Stimulated activated CD4-positive, alpha-beta T cell treated with anti-CD3 and anti-CD28 coated beads, Interleukin-1b, Interleukin-23, amount 100 ng/mL, for 24 hours (primary cell): ENCODE measurements at places on chromosomes 11 and 22.

DNA sequence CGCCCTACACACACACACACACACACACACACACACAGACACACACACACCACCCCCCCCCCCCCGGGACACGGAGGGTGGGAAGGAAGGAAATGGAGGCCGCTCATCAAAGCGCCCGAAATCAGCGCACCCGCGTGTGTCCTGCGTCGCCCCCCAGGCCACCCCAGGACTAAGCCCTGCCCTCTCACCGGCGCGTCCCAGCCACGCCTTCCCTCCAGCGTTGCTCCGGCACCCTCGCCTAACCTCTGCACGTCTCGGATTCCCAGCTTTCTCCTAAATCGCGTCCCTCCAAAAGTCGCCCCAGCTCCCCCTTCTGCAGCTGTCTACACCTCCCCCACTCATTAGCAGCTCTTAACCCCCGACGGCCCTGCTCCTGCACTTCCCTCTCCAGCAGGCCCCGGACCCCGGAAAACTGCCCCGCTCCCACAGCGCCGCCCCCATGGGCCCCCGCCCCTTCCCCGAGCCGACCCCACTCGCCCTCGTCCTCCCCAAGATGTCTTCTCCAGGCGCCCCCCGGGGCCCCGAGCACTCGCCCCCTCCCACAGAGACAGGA, 557 bp downstream of the PACSIN2 start:
- DNase-seq, result no peak

DNA sequence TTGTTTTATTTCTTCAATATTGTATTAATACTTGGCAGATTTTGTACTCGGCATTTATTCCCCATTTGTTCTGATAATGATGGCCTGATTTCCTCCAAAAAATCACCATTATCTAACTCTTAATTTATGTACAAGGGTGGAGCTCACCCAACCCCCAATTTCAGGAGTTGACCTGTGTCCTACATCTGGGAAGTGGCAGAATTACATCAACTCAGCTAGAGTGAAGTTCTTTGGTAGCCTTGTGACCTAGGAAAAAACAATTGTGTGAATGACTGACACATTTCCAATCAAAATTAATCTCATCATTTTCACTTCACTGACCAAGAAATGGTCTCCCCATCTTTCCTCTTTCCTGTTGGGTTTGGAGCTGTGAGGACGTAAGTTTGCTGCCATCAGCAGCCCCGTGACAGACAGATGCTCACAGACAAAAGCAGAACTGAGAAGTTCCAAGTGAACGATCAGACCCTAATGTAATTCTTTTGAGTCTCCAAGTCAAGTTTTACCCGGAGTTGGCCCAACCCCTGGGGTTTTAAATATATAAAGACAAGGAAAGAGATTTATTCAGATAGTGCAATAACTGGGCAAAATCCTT, 16.6 kb upstream of the MS4A6E start:
- no peak for DNase-seq

- DNase-seq, result peak; percentile 42
These were observed 26.0 kb downstream of the ZNRF3 start for GRCh38 chr22:28909375-28909774.

DNA sequence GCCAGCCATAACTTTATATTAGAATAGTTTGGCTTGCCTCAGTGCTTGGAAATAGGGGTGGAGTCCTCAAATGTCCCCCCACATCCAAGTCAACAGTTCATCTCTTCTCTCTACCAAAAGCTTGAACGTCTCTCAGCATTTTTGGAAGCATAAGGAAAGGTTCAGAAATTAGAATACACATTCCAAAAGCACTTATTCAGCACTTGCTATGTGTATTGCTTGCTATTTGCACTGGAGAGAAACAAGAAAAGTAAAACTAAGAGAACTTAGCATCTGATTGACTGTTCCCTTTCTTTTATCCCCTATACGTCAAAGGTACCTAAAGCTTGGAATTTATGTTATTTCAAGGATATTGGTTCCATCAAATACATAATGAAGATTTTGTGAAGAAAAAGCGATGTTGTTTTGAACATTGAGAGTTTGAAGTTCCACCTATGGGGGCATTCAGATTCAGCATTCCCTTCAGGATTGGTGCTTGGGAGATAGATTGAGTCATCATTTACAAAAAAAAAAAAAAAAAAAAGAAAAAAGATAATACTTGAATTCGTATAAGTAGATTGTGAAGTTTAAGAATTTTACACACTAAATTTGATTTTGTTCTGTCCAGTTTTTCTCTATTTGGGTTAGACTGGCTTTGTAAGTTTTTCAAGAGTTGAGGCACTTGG, 1.3 kb downstream of the TBRG1 start:
- no peak for DNase-seq

DNA sequence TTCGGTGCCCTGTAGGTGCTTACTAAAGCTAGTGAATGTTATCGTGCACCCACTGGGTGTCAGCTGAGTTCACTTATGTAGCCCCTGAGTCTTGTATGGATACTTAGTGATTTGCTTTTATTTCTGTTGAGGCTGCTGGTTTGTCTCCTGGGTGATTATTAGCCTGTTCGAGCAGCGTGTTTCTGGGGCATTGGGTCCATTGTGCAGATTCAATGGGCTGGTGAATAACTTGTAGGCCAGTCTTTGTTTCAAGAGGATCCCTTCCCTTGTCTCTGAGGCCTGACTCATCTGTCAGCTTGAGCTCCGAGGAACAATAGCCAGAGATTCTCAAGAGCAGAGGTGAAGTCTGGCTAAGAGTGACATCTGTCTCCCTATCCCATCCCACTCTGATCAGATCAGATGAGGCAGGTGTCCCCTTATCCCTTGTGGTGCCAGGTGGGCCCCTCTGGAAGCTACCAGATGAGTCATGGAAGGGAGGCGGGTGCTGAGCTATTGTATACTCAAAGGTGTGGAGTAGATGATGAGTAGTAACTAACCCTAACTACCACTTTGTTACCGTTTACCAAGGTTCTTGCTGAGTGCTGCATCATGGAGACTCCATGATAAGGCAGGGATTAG, 3.7 kb downstream of the MIAT start:
- no peak for DNase-seq

- no peak for DNase-seq
These were observed 96.3 kb downstream of the MRTFA start for GRCh38 chr22:40540265-40540664.

DNA sequence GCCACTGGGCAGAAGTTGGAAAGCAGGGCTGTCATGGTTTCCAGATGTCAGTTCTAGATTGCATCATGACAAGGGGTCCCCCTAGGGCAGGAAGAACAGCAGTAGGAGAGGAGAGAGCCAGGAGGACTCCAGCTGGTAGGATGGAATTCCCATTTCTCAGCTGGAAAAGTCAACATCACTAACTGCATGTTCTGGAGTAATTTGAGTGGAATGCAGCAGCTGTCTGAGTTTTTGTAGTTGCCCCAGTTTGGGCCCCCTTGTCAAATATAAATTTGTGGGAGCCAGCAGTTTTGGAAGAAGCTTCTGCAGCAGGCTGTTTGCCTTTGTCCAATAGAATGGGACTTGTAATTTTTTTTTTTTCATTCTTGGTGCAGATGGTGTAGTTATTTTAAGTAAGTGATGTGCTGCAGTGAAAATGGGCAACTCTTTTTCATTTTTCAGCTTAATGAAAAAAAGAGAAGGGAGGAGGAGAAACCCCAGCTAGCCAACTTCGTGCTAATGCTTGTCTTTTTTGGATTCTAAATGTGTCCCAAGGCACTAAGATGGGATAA, 86.9 kb downstream of the LDLRAD3 start:
- DNase-seq, result no peak

GRCh38 chr11:36295926-36296325, at the start of gene PRR5L:
Gene PRR5L, plus strand, starts transcription at chr11:36296288. Its CDS starts 104,834 bp downstream, at chr11:36401122.
- DNase-seq, result no peak

DNA sequence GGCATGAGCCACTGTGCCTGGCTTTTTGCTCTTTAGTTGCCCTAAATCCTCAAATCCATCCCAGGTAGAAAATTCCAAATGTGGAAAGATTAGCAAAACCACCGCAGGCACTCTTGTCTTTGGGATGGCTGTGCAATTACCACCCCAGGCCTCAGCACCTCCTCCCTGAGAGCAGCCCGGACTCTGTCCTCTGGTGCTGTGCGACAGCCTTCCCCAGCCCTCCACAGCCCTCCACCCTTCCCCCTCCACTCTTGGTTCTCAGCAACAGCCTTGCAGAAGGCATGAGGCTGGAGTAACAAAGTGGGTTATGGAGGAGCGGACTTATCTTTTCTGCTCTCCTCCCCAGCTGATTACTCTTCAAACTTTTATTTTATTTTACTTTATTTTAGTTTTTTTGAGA, 44.7 kb upstream of the YWHAH start:
- DNase-seq, result no peak

DNA sequence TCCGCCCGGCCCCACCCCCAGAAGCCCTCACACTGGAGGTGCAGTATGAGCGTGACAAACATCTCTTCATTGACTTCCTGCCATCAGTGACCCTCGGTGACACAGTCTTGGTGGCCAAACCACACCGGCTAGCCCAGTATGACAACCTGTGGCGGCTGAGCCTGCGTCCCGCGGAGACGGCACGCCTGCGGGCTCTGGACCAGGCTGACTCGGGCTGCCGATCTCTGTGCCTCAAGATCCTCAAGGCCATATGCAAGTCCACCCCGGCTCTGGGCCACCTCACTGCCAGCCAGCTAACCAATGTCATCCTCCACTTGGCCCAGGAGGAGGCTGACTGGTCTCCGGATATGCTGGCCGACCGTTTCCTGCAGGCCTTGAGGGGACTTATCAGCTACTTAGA, 6.6 kb upstream of the ATF4 start:
- DNase-seq, result no peak

DNA sequence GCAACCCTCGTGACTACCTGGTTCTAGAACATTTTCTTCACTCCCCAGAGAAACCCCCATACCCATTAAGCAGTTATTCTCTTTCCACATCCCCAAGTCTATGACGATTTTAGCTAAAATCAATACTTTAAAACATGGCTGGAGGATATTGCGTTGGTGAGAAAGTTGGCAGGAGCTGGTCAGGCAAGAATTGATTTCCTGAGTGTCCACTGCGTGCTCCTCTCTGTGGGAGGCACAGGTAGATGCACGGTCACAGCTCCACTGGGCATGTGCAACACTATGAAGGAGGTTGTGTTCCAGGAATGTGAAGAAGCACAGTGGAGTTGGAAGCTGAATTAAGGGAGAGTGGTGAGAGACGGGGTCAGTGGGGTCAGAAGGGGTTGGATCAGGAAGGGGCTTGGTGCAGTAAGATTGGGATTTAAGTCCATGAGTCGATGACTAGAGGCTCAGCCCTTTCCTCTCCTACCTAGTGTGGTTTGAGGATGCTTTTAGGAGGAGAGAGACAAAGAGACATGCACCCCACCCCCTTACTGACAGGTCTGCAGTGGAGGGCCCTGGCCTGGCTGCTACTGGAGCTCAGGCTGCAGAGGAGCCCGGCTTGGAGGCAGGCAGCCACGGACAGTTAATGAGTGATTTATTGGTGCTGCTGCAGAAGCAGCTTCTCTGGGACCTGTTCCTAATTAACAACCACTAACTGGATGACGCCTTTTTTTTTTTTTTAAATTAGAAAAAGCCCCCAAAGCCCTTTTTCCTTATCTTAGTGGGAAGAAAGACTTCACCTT, 395.6 kb downstream of the TENM4 start:
- no peak for DNase-seq

GRCh38 chr11:93719310-93719709, 22.0 kb downstream of the TAF1D start:
- no peak for DNase-seq

- DNase-seq, result no peak
These were observed 354 bp downstream of the POLR2L start for GRCh38 chr11:841981-842369.

GRCh38 chr11:64358907-64359711, at the start of gene RPS6KA4:
Gene RPS6KA4, plus strand, starts transcription at chr11:64359162. Its CDS starts 74 bp downstream, at chr11:64359236.
- DNase-seq, result no peak

DNA sequence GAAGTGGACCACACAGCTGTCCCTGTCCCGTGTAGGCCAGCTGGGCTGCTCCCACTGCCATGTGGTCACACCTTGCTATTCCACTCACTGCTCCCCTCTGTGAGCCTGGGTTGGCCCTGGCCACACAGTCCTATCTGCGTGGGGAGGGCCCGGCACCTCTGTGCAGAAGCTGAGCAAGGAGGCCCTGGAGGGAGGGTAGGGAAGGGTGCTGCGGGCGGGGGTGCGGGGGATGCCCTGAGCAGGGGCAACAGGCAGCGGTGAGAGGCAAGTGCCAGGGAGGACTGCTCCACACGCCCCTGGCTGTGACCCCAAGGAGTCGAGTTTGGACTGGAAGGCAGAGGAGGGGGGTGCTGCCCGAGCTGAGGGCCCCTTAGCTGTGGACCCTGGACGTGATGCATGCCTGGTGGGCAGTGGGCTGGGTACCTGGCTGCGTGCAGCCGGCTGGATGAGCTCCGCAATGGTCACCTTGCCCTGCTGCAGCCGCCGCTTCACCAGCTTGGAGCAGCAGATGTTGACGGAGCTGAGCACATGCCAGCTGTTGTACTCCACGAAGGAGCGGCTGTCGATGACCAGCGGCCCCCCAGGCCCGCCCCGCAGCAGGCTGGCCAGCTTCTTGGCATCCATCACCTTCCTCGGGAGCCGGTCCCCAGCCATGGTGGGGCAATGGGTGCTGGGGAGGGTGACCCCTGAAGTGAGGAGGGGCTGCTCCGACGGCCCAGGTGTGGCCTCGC, 6.7 kb downstream of the DUSP8 start:
- DNase-seq, result no peak

DNA sequence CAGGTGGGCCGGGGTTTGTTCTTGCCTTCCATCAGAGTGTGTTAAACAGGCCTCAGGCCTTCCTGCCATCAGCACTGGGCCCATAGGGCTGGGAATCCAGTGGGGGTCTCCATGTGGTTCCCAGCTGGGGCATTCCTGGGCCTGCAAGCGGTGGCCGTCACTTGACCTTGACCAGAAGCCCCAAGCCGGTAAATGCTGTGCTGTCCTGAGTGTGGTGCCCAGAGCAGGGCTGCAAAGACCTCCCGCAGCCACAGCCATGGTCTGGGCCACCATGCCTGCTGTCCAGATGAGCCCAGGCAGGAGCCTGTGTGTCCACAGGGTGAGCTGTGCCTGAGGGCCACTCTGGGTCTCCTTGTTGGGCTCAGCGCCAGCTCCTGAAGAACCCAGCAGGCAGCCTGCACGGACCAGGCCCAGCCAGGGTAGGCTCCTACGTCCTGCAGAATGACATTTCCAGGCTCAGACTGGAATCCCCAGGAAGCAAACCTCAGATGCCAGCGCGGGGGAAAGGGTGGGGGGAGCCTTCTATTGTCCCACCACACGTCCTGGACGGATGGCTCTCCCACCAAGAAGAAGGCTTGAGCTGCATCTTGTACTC, 117.3 kb downstream of the KCNQ1OT1 start:
- no peak for DNase-seq

GRCh38 chr22:31212783-31213629, 908 bp downstream of the LIMK2 start:
- DNase-seq, result no peak

GRCh38 chr22:20131859-20132685, 468 bp downstream of the ZDHHC8 start:
- no peak for DNase-seq

DNA sequence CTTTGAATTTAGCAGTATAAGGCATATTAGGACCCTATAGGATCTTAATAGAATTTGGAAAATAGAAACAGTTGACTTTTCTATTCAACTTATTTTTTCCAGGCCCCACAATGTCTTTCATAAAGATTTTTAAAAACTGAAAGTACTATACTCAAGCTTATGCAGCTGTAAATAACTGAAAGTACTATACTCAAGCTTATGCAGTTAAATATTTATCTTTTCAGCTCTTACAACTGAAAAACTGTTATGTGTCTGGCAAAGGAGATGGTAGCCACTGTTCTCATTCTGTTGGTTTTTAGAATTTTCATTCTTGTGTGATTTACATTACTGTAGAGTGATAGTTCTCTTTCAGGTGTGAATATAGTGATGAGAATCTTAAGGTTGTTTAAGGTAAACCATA, 16.5 kb downstream of the HIPK3 start:
- no peak for DNase-seq
